ENCODE measurements at places on chromosomes 5 and 9. TPM values are rescaled to one million over a fixed set of nuclear protein-coding genes. Genes with fewer than 3 reads are reported as not detected.
A peak's percentile ranks its signal among the peaks of the same experiment; 100 is the strongest.

DNA sequence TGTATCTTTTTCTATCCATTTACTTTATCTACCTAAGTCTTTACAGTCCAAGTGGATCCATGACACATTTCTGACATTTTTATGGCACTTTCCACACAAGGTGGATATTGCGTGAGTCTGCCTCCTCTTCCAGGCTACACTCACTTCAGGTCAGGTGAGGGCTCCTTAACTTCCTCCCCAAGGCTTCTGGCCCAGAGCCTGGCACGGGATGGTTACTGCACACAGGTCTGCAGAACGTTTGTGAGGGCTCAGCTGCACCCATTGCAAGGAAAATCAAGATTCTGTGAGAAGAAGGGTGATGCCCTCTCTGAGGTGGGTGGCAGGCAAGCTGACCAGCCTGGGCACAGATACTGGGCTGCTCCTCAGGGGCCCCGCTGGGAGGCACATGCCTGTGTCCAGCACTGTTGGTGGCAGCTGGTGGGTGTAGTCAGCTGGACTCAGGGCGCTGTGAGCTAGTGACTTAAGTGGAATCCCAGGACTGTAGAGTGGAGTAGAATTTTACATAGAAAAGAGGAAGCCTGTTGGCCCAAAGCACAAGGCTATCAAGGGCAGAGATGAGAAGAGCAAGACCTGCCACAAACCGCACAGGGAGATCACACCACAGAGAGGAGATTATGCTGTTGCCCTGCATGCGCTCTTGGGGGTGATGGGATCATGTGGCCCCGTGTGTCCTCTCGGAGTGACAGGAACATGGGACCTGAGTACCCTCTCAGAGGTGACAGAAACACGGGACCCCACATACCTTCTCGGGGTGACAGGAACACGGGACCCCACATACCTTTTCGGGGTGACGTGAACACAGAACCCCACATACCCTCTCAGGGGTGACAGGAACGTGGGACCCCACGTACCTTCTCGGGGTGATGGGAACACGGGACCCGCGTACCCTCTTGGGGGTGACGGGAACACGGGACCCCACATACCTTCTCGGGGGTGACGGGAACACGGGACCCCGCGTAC is 21.3 kb downstream of the AHRR start:
- no peak for DNase-seq
- H3K27ac ChIP-seq = no peak overlapping the region
- peaks cover 43% of the 10 kb centered on the region for H3K27me3 ChIP-seq
- peaks cover 6% of the 10 kb centered on the region for H3K4me1 ChIP-seq
- no peak overlapping the region for H3K4me3 ChIP-seq

GRCh38 chr9:132487351-132487791 is 77.4 kb downstream of the CFAP77 start:
- H3K36me3 ChIP-seq = no peaks in the 10 kb centered on the region
- H3K27me3 ChIP-seq = peaks cover 48% of the 10 kb centered on the region
- no peak overlapping the region for H3K4me3 ChIP-seq
- H3K27ac ChIP-seq = no peak overlapping the region
- H3K4me1 ChIP-seq = no peaks in the 10 kb centered on the region

- H3K27ac ChIP-seq = no peak overlapping the region
- peak overlapping the region; percentile 72 for H3K4me3 ChIP-seq
- H3K27me3 ChIP-seq = peaks cover 22% of the 10 kb centered on the region
- H3K36me3 ChIP-seq = no peaks in the 10 kb centered on the region
- no peak for DNase-seq
These were observed 42.8 kb upstream of the TCF7 start for GRCh38 chr5:134071614-134072207.

DNA sequence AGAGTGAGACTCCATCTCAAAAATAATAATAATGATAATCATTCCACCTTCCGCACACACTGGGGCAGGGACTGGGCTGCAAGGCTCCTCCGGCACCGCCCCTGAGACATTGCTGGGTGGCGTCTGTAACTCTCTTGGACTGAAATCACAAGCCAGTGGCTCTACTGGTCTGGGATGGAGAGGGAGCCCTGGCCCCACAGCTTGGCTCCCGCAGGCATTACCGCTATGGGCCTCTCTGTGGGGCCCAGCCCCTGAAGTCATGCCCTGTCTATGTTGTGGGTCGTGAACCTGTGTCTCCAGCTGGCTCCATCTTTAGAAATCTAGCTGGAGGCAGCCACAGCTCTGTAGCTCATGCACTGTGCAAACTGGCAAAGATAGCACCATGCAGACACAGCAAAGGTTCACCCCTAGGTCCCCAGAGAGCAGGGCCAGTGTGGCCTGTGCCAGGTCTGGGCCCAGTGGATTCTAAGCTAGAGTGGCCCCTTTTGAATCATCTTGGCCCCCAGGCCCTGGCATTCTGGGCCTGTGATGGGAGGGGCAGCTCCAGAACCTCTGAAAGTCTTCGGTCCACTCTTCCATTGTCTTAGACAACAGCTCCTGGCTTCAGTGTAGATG is 36.1 kb upstream of the COL5A1 start:
- no peaks in the 10 kb centered on the region for H3K36me3 ChIP-seq
- no peak for DNase-seq
- no peak overlapping the region for H3K27ac ChIP-seq
- H3K4me3 ChIP-seq = no peak overlapping the region
- H3K4me1 ChIP-seq = no peaks in the 10 kb centered on the region
- H3K27me3 ChIP-seq = peaks cover 3% of the 10 kb centered on the region

DNA sequence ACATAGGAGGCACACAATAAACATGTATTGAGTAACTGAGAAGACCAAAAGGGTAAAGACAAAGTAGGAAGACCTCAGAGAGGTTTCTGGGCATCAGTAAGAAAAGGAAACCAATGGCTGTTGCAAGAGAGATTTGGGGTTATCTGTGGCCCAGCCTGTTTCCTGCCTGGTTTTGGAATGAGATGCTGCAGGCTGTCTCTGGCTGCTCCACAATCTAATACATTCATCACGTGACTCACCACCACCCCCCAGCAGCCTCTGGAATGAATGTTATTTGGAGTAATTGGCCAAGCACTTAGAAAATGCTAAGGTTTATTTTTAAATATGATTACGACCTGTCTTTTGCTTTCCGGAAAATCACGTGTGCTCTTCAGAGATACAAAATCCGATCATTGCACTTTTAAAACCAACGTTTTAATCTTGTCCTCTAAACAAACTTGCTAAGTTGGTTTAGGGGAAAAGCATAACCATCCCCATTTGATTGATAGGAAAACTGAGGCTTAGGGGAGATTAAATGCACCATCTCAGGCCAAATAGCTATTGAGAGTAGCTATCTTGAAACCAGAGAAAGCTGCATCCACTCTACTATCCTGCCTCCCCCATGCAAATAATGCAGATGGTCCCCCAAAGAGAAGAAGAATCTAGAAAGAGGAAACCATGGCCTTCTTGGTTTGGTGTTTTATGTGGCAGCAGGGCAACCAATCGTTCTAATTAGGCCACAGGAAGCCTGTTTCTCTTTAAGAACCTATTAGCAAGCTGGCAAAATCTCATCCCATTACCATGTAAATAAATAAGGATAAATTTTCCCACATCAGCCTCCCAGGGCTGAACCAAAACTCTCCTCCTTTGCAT is 151.8 kb upstream of the ADRA1B start:
- no peaks in the 10 kb centered on the region for H3K36me3 ChIP-seq
- no peak overlapping the region for H3K4me3 ChIP-seq
- H3K27me3 ChIP-seq = peaks cover 7% of the 10 kb centered on the region
- H3K4me1 ChIP-seq = peaks cover 14% of the 10 kb centered on the region
- H3K27ac ChIP-seq = no peak overlapping the region
- no peak for DNase-seq

DNA sequence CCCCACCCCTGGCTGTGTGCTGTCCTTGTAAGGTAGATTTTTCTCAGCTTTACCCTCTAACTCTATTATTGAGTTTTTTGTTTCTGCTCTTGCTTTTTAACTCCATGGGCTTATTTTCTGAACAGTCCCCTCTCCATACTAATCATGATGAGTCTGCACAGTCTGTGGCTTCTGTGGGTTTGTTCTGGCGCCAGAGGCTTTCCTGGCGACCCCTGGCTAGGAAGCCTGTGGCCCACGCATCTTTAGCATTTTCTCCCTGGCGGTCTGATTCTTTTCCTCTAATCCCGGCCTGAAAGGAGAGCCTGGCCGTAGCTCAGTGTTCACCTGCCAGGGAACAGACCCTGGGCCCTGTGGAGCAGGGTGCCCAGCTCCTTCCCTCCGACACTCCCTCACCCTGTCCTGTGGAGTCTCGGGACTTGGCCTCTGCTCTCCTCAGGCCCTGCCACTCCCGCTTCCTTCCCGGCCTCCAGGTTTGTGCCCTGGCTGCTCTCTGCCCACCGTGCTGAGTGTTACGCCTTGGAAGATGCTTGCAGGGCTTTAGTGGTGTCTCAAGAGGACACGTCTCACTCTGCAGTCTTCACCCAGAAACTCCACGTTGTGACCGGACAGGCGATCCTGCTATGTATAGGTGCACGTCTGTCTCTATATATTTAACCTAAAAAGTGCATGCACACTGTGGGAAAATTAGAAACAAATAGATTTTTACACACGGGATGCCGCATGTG is 31.7 kb upstream of the LRRC14B start:
- peaks cover 16% of the 10 kb centered on the region for H3K27me3 ChIP-seq
- H3K27ac ChIP-seq = no peak overlapping the region
- no peaks in the 10 kb centered on the region for H3K36me3 ChIP-seq

DNA sequence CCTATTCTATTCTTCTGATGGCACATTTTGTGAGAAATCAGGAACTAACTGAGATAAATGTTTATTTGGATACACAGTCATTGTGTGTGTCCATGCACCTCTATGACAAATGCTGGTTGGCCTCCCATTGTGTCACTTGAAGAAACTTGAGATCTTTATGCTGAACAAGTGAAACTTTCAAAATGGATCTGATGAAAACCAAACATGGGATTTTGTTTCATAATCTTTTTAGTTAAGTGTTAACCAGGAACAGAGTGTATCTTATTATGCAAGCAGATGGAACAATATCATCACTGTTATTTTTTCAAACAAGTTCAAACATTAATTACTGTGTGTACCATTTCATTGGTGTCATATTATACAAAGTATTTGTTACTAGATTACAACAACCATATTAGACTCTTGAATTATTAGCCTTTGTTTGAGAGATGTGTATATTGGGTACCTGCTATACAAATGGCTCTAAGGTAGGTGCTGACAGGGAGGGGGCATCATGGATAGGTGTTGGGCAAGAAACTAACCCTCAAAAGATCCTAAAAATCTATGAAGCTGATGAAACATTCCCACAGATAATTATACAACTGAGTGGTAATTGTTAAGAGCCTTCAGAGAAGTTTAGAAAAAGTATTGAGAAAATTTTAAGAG is 159.8 kb downstream of the PALM2AKAP2 start:
- no peak overlapping the region for H3K4me3 ChIP-seq
- no peak for DNase-seq
- H3K36me3 ChIP-seq = no peaks in the 10 kb centered on the region

GRCh38 chr5:161306351-161306995 is 240.1 kb downstream of the GABRB2 start:
- H3K4me1 ChIP-seq = no peaks in the 10 kb centered on the region
- H3K36me3 ChIP-seq = no peaks in the 10 kb centered on the region
- no peaks in the 10 kb centered on the region for H3K27me3 ChIP-seq
- no peak overlapping the region for H3K4me3 ChIP-seq
- no peak for DNase-seq

GRCh38 chr5:76755779-76756637 is 40.1 kb downstream of the F2R start:
- no peaks in the 10 kb centered on the region for H3K27me3 ChIP-seq
- H3K36me3 ChIP-seq = no peaks in the 10 kb centered on the region
- no peak for DNase-seq
- no peaks in the 10 kb centered on the region for H3K4me1 ChIP-seq
- no peak overlapping the region for H3K27ac ChIP-seq
- no peak overlapping the region for H3K4me3 ChIP-seq

GRCh38 chr5:150139334-150139733 is 16.3 kb downstream of the PDGFRB start:
- no peak overlapping the region for H3K4me3 ChIP-seq
- H3K27ac ChIP-seq = no peak overlapping the region
- H3K27me3 ChIP-seq = peaks cover 2% of the 10 kb centered on the region
- H3K4me1 ChIP-seq = no peaks in the 10 kb centered on the region
- no peak for DNase-seq
- no peaks in the 10 kb centered on the region for H3K36me3 ChIP-seq

- H3K27ac ChIP-seq = no peak overlapping the region
- H3K4me3 ChIP-seq = no peak overlapping the region
- no peaks in the 10 kb centered on the region for H3K27me3 ChIP-seq
- H3K4me1 ChIP-seq = no peaks in the 10 kb centered on the region
These were observed 201.5 kb downstream of the FRMD3 start for GRCh38 chr9:83336706-83337105.

DNA sequence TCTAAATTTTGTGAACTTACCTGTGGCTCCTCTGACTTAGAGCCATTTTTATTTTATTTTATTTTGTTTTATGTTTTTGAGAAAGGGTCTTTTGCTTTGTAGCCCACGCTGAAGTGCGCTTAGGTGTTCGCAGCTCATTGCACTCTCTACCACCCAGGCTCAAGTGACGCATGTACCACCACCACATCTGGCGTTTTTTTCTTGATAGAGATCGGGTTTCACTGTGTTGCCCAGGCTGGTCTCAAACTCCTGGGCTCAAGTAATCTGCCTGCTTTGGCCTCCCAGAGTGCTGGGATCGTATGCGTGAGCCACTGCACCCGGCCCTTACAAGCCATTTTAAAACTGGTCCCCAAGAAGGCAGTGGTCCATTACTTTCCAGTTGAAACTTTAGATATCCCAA is 18.5 kb downstream of the MATR3 start:
- H3K27me3 ChIP-seq = no peaks in the 10 kb centered on the region
- H3K4me1 ChIP-seq = peaks cover 62% of the 10 kb centered on the region
- H3K36me3 ChIP-seq = peaks cover 51% of the 10 kb centered on the region
- no peak overlapping the region for H3K27ac ChIP-seq

GRCh38 chr9:71716138-71716909 is 52.0 kb downstream of the CEMIP2 start:
- no peaks in the 10 kb centered on the region for H3K27me3 ChIP-seq
- DNase-seq = no peak
- no peak overlapping the region for H3K4me3 ChIP-seq
- H3K36me3 ChIP-seq = peaks cover 63% of the 10 kb centered on the region

GRCh38 chr5:139681466-139681865 is 33.3 kb downstream of the CXXC5 start:
- H3K27me3 ChIP-seq = no peaks in the 10 kb centered on the region
- H3K4me1 ChIP-seq = peaks cover 55% of the 10 kb centered on the region
- DNase-seq = no peak
- peaks cover 69% of the 10 kb centered on the region for H3K36me3 ChIP-seq
- H3K27ac ChIP-seq = no peak overlapping the region
- H3K4me3 ChIP-seq = no peak overlapping the region

DNA sequence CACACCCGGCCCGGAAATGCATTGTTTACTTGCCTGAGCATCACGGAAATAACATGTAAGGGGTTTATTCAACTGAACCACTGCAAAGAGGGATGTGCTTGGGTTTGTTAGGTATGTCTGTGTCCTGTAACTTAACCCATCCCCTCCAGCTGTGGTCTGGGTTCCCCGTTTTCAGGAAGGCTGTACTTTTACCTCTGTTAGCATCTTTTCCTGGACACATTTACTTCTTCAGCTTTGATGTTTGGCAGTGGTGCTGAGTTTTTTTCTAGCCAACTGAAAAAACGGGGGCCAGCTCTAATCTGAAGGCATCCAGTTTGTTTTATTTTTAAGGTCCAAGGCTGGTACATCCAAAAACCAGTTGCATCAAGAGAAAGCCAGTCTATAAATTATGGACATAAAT is 561.8 kb downstream of the BNC2 start:
- no peaks in the 10 kb centered on the region for H3K4me1 ChIP-seq
- no peak for DNase-seq
- no peaks in the 10 kb centered on the region for H3K36me3 ChIP-seq

Gene CDHR2
- total RNA-seq = 0.42 TPM

Gene DNAI1
- not detected for total RNA-seq

Gene CAMK2A
- total RNA-seq = not detected

Gene CCL27
- not detected for total RNA-seq

Gene PCDHA1
- not detected for total RNA-seq

Gene LCP2
- 8.5 TPM for total RNA-seq

Gene DPYSL3
- not detected for total RNA-seq

Gene PCDHB15
- not detected for total RNA-seq

Gene CKMT2
- not detected for total RNA-seq

All from activated B cell treated with CpG ODN at 0.5 μM for 24 hours (primary cell).